T-helper 1 cell (primary cell): ENCODE measurements at places on chromosomes 3 and 15.
A peak's percentile ranks its signal among the peaks of the same experiment; 100 is the strongest.

DNA sequence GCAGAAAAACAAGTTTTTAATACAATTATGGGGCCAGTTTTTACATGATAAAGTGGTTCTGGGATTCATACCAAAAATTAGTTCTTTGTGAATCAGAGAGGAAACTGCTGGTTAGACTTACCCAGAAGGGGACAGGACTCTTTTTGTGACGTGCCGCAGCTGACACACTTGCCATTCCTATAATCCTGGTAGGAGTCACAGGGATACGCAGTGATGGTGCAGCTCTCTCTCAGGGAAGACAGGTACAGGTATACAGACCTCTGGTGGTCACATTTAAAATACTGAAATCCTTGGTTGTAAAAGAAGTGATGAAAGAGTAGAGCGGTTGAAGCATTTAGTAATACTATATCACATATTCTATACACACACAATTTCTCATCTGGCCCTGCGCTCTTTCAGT is 20.2 kb upstream of the TMEM41A start:
- DNase-seq, result no peak

DNA sequence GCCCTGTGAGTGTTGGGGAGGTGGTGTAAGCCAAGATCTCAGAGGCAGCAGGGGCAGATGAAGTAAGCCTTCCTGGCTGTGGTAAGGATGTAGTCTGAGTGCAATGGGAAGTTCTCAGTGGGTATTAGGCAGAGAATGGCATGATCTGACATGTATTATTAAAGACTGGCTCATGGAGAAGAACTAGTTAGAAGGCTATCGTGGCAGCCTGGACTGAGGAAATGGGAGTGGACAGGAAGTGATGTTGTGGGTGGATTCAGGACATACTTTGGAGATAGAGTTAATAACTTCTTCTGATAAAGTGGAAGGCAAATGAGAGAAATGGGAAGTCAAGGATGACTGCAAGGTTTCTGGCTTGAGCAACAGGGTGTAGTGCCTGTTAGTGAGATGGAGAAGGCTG is 250.9 kb upstream of the CFAP20DC start:
- no peak for DNase-seq

- DNase-seq, result no peak
These were observed 67.6 kb downstream of the MITF start for GRCh38 chr3:69806735-69807438.

GRCh38 chr3:194587438-194587931 is 45.7 kb downstream of the TMEM44 start:
- DNase-seq, result no peak

DNA sequence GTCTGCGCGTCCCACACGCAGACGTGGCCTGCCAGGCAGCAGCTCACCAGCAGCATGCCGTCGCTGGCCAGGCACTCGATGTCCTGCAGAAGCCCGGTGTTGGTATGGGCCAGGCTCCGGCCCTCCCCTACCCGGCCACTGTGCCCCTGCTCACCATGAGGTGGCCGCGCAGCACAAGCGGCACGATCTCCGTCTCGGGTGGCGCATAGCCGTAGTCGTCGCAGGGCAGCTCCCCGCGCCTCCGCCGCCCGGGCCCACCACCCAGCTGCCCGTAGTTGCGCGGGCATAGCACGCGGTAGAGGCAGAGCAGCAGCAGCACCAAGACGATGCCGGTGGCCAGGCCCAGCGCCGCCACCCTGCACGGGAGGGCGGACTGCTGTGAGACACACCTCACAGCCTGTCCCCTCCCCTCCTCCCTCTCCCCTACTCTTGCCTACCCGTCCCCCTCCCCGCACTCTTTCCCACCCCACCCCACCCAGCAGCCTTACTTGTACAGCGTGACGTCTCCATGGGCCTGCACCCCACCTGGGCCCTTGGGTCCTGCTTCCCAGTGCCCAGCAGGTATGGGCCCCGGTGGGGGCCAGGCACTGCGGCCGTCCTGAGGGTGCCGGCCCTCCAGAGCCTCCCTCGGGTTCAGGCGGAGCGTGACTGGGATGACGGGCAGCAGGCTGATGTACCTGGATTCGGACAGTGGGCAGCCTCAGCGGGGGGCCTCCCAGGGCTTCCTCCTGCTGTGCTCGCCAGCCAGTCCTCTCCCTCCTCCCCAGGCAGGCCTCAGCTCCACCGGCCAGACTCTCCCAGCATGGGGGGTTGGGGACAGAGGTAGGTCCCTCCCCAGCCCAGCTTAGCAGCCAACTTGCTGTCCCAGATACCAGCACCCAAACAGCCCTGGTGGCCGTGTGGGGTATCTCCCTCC is 37.6 kb downstream of the PTPN23 start:
- no peak for DNase-seq

DNA sequence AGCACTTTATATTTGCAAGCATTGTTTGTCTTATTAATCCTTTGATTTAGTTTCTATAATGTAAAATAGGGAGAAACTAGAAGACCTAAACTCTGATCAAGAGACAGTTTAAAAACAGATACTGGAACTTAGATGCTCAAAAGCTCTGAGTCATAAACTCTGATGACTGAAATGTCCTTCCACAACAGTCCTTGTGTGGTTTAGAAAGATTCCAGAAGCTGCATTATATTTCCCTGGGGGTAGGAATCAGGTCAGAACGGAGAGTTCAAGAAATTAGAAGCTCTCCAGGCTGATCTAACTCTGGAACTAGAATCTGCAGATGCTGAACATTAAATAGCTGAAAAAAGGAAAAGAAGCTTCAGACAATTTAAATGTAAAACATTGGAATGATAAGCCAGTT is 18.3 kb upstream of the ONECUT1 start:
- no peak for DNase-seq

DNA sequence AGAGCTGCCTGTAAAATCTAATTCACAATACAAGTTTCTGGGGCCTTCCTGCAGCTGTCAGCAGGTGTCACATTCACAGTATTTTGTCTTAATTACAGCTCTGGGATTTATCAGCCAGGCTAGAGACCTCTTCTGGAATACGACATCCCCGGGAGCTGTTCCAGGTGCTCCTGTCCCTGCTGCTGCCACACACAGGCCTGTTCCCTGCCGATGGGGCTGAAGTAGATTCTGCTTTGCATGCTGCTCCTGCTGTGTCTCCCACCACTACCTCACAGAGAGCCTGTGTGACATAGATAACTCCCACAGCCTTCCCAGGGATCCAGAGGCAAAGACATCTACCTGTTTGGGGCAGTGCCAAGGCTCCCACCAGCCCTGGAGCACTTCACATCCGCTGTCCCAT is 20.4 kb downstream of the COLQ start:
- no peak for DNase-seq

GRCh38 chr3:700514-700913 is 392.3 kb upstream of the CNTN6 start:
- no peak for DNase-seq

DNA sequence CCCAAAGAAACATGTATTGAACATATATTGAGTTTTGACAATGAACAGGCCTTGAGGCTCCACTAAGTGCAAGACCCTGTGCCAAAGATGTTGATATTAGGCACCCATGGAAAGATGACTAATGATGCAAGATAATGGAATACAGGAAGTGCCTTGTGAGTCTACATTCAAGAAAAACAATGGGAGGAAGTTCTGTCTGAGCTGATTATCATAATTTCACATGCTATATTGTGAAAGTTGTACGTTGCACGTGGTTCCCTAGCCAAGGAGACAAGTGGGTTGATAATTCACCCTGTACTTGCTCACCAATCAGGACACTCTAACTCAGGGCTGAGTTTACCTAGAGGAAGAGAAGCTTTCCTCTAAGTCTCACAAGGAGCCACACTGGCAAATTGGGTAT is 186.9 kb upstream of the STAC start:
- DNase-seq, result no peak

DNA sequence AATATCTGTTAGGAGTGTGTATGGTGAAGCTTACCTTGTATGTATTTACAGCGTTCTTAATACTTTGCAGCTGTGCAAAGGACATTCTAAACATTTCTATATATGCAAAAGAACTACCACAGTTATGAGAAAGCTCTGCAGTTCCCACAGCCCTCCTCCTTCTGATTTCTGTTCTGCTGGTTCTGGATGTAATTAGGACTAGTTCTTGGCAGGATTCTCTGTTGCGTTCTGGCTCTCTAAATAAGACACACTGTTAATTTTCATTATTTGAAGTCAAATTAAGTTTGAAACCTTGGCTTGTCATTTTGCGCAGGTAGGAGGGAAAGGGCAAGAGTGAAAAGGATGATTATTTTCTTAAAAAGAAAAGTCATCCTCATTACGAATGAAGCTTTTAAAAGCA is 76.4 kb downstream of the FNDC3B start:
- no peak for DNase-seq

DNA sequence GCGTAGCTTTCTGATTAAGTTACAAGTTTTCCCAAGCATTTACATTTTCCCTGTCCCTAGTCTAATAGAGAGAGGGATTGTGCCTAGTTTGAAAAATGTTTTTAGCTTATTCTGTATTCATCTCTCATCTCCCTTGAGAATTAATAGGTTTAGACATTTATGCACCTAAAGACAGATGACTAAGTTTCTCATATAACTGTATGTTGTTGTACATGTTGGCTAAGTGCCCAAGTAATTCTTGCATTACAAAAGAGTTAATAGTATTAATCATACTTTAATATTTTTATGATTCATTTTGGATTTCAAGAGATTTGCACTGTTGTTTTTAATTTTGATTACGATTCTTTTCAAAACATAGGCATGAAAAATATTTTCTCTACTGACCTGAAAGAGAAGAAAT is 109.0 kb upstream of the TBL1XR1 start:
- no peak for DNase-seq

GRCh38 chr3:193590088-193590856 is 2.7 kb upstream of the OPA1 start:
- DNase-seq, result no peak

DNA sequence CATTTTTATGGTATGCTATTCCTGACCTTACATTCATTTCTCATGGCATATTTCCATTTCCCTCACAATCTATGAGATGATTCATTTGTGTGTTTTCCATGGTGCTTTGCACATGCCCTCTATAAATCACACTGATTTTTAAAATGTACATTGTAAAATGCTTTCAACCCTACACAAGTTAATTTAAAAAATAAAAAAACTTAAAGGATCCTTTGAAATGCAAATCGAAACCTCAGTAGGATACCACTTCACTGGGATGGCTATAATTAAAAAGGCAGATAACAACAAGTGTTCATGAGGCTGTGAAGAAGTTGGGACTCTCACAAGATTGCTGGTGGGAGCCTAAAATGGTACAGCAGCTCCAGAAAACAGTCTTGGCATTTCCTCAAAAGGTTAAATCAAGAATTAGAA is 83.5 kb downstream of the FMN1 start:
- DNase-seq, result no peak

- no peak for DNase-seq
These were observed 84.7 kb downstream of the LINGO1 start for GRCh38 chr15:77547801-77548588.

- DNase-seq, result no peak
These were observed 468.0 kb upstream of the TBL1XR1 start for GRCh38 chr3:177665122-177665808.

DNA sequence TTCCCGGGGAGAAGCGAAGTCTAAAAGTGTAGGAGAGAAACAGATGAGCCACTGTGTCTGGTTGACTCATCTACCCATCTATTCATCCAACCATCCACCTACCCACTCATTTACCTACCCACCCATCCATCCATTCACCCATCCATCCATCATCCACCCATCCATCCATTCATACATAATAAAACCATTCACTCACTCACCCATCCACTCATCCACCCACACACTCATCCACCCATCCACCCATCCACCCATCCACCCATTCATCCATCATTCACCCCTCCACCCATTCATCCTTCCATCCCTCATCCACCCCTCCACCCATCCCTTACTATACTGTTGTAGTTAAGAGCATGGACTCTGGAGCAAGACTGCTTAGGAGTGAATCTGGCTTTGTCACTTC is 136.4 kb upstream of the ATP2B2 start:
- no peak for DNase-seq

- DNase-seq, result no peak
These were observed 19.1 kb upstream of the SPINK8 start for GRCh38 chr3:48352546-48352945.

DNA sequence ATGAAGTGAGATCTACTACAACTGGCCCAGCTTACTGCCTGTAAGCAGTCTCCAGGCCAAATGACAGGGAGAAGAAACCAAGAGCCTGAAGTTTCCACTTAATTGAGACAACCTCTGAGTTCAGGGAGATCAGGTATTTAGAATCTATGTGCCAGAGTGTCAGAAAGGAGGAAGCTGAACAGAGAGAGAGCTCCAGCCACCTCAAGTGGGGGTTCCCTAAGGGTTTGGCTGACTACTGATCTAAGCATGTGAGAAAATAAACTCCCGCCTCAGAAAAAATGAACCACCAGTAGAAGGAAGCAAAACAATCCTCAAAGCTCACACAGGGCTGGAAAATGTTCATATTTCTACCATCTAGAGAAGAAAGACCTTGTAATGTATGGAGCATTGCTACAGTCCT is 25.0 kb downstream of the ADAM10 start:
- no peak for DNase-seq

GRCh38 chr15:64288577-64288976 is 67.4 kb downstream of the CSNK1G1 start:
- no peak for DNase-seq

DNA sequence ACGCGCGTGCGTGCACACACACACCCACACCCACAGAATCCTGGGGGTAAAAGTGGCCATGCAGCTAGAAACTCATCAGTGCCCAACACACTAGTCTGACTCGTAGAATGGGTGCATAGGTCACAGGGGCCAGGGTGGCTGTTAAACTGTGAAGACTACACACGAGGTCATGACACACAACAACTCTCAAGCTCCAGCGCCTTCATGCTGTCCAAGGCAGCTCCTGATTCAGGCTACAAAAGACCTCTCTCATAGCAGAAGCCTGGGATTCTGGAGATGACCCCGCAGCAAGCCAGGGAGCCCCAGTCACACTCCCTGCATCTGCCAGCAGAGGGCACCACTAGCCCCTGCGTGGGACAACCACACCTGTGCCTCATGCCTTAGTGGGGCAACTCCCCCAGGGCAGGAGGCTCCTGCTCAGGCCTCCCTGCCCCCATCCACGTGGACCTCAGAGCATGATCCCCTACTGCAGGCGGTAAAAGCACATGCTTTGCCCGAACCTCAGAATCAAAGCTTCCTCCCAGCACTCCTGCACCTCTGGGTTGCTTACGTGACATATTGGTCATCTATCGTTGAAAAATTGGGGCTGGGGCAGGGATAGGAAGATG is 93.1 kb downstream of the LRIG1 start:
- DNase-seq, result peak; percentile 61

DNA sequence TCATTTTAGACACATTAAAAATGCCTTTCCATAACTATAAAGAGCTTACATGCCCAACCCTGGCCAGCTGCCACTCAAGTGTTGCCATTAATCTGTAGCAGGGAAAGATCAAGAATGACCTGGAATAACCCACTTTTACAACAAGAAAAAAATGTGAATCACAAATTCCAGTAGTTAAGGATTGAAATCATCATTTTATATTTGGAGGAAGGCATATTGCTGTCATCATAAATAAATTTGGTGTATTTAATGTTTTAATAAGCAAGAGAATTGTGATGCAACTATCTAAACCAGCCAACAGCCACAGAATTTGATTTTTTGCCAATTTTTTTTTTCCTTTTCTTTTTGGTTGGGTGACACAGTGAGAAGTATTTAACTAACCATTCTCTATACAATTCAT is 240.0 kb upstream of the SEMA6D start:
- DNase-seq, result no peak
